Stimulated activated naive CD8-positive, alpha-beta T cell treated with anti-CD3 and anti-CD28 coated beads, Interleukin-15, amount 100 ng/mL, for 72 hours (primary cell): ENCODE measurements at places on chromosomes 1 and 21.

DNA sequence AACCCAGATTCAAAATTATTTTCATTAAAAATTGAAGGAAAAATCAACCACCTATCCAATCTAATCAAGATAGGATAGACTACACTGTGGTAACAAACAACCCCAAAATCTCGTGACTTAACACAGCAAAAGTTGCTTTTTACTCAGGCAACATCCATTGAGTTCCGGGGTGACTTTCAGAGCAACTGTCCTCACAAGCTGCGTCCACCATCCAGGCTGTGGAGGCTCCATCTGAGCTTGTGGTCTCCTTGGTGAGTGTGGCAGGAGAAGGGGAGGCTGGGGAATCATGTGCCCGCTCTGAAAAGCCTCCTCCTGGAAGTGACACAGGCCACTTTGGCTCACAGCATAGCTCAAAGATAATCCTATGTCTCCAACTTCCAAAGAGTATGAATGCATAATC is 52.4 kb downstream of the CD2 start:
- no peak for DNase-seq

- DNase-seq: no peak
These were observed 71.9 kb upstream of the CXADR start for GRCh38 chr21:17440969-17441368.

GRCh38 chr21:39659070-39659815 is 46.5 kb downstream of the B3GALT5 start:
- no peak for DNase-seq

GRCh38 chr1:200866521-200866920 is 6.3 kb upstream of the GPR25 start:
- peak; percentile 91 for DNase-seq

DNA sequence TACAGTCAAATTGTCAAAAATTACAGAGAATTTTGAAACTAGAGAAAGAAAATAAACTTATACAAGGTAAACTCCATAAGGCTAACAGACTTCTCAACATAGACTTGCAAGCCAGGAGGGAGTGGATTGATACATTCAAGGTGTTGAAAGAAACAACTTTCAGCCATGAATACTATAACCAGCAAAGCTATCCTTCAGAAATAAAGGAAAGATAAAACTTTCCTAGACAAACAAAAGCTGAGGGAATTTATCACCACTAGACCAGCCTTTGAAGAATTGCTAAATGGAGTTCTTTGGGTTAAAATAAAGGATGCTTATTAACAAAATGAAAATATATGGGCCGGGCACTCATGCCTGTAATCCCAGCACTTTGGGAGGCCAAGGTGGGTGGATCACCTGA is 52.7 kb downstream of the C1orf185 start:
- DNase-seq: no peak

DNA sequence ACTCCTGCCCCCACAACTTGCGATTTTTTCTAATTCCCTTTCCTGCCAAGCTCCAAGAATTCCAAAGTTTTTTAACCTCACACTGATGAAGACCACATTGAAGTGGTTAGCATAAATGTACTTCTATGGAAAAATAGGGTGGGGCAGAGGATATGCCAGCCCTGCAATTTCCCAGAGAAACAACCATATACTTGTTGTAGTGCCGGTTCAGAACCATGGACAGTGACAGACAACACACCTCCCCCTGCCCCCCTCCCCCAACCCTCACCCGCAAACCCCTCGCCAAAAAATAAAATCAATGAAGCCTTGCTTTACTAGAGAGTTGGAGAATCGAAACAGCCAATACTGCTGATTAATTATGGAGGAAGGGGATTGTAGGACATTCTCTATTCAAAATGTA is 109.5 kb upstream of the GRIK3 start:
- DNase-seq: no peak

GRCh38 chr1:15756143-15757015 is 2.2 kb upstream of the FBLIM1 start:
- DNase-seq: no peak

DNA sequence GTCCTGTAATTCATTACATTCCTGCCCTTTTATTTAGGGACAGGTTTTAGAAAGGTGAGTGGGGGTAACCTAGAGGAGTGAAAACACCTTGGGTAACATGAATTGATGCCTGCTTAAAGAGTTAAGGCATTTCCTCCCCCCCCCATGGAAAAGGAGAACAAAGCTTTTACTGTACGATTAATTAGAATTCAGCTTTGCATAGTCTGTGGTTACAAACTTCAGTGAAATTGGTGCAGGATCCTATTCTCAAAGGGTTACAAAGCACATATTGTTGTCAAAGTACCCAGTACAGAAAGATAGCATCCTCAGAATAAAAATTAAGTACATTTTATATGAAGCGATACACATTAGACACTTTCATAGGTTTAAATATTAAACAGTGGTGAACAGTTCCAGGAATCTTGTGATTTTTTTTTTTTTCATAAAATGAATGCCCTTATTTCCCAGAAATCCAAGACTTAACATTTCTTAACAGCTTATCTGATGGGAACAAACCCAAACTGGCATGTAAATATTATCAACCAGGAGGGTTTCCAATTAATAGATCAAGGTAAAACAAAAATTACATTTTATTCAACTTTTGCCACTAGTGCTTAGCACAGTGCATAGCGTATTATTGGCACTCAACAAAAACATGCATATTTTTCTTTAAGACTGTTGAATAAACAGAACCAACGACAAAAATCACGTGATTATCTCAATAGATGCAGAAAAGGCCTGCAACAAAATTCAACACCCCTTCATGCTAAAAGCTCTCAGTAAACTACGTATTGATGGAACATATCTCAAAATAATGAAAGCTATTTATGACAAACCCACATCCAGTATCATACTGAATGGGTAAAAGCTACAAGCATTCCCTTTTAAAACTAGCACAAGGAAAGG is 172.7 kb downstream of the PDE4B start:
- no peak for DNase-seq
